ENCODE measurements at places on chromosomes 6 and 20. TPM values are rescaled to one million over a fixed set of nuclear protein-coding genes. Genes with fewer than 3 reads are reported as not detected.
A peak's percentile ranks its signal among the peaks of the same experiment; 100 is the strongest.

- DNase-seq: peak; percentile 79
Measured at GRCh38 chr6:56842686-56843475, 112.0 kb upstream of the BEND6 start.

GRCh38 chr6:15129887-15130286 lies 116.0 kb upstream of the JARID2 start:
- no peak for DNase-seq

The RSPO3 gene
- 5.2 TPM for total RNA-seq

DNA sequence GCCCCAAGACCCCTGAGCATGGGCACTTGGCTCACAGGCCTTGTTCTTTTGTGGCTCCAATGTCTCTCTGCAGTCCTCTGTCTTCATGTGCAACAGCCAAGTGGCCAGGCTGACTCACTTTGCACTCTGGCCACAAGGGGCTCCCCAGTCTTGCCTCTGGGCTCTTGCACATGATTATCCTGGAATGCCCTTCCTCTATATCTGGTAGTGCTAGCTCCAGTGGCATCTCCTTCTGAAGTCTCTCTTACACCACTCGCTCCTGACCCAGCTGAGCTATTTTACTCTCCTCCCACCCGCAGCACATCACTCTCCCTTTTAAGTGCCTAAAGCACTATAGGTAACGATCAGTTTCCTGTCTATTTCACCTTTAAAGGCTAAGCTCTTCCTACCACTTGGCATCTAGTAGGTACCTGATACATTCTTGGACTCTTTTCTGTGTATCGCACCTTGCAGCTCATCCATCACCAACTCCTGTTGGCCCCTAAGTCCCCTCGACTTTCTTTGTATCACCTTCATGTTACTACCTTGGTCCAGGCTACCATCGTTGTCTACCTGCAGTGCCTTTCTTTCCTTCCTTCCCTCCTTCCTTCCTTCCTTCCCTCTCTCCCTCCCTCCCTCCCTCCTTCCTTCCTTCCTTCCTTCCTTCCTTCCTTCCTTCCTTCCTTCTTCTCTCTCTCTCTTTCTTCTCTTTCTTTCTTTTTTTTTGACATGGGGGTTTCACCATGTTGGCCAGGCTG lies 211.9 kb upstream of the RNF24 start:
- DNase-seq: no peak
